Natural killer cell treated with Interleukin-12 subunit alpha and Interleukin-12 subunit beta and Interleukin-15 and Interleukin-18, amount 100 ng/mL, for 72 hours (primary cell): ENCODE measurements at places on chromosomes 11 and 22. TPM values are rescaled to one million over a fixed set of nuclear protein-coding genes. Genes with fewer than 3 reads are reported as not detected.

The KCNJ4 gene
- total RNA-seq = not detected

The TRIM5 gene
- total RNA-seq = 12.4 TPM

The CDC42BPG gene
- total RNA-seq = 0.59 TPM

The CCDC188 gene
- 0.36 TPM for total RNA-seq

The IGHMBP2 gene
- total RNA-seq = 62.9 TPM

The KDELR3 gene
- total RNA-seq = 0.92 TPM

The MYBPC3 gene
- not detected for total RNA-seq

The NRIP3 gene
- total RNA-seq = 2.7 TPM

The OR5D18 gene
- not detected for total RNA-seq

The APOBEC3B gene
- 0.64 TPM for total RNA-seq

The OR5D14 gene
- total RNA-seq = not detected

The DNAJB7 gene
- total RNA-seq = not detected
